ENCODE measurements at places on chromosomes 5 and 9.

DNA sequence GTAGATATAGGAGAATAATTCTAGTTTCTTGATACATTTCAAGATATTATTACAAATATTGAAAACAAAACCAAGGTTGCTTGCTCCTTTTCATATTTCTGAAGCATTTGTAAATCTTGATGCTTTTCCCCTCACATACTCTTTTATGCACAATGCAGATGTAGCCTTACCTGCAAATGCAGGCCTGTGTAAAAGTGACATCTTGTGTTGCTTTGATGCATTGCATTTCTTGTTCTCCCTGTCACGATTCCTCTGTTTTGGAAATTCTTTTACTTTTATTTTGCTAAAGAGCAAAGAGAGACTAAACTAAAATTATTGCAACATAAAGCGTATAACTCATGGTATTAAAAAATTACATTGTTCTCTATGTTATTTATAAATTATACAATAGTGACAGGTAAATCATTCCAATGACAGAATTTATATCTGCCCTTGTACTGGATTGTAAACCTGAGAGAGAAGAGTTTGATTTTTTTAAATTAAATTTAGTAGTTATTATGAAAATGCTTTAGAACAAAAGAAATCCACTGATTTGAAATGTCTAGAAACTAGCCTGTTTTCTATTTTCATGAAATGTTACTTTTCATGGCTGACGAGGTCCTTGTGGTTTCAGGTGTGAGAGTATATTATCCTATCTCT, 970.0 kb downstream of the MAT2B start:
- no peak for DNase-seq

- no peak for DNase-seq
These were observed 54.4 kb downstream of the FBXW11 start for GRCh38 chr5:171952021-171952420.

- DNase-seq, result no peak
These were observed 135.1 kb upstream of the IRX2 start for GRCh38 chr5:2886531-2886930.

DNA sequence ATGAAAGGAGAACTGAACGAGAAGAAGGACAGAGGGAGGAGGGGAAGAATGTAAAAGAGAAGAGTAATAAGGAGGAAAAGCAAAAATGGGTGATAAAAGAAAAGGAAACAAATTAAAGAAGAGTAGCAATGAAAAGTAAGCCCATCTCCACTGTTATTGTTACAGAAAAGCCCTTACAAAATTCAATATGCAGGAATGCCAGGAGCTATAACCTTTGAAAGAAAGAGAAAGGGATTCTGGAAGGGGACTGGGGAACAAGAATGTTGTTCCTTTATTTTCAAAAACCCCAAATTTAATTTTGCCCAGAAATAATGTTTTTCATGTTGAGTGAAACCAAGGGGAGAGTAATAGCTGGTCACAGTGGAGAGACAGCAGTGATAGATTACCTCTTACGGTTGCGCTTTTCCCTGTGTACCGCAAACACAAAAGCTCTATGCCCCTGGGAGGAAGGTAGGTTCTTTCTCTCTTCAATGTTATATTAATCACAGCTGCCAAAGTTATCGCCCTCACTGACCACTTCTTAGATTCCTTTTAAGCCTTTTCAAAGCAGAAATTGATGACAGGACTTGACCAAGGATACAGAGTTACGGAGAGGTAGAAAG, 86.7 kb downstream of the BRINP1 start:
- DNase-seq, result no peak

DNA sequence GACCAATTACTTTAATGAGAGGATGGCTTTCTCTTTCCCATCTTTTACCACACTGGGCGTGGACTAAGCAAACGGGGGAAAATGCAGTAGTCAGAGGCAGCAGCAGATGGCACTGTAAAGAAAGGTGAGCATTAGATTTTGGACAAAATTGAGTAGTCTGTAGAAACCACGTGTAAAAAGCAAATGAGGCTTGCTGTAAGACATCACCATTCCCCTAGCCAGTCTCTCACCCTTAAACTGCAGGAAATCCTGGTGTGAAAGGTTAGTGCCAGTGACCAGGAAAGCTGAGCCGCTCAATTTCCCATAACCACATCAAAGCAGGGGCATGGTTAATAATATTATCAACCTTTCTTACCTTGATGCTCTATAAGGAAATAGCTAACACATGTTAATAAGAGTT, 31.8 kb downstream of the SPATA31C2 start:
- DNase-seq, result no peak

DNA sequence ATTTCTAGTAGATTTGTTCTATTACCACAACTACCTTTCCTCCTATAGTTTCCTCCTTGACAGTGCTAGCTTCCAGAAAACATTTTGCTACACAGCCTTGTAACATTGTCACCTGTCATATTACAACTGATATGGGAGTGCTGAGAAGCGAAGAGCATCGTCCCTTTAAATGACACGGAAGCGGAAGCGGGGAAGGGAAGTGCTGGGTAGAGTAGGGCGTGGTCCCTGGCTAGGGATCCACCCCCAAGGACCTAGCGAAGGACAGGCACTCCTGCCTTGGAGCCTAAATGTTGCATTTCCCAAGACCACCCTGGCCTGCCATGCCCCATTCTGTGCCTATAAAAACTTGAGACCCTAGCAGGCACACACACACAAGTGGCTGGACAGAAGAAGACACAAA, 57.4 kb upstream of the RANBP6 start:
- DNase-seq, result no peak

DNA sequence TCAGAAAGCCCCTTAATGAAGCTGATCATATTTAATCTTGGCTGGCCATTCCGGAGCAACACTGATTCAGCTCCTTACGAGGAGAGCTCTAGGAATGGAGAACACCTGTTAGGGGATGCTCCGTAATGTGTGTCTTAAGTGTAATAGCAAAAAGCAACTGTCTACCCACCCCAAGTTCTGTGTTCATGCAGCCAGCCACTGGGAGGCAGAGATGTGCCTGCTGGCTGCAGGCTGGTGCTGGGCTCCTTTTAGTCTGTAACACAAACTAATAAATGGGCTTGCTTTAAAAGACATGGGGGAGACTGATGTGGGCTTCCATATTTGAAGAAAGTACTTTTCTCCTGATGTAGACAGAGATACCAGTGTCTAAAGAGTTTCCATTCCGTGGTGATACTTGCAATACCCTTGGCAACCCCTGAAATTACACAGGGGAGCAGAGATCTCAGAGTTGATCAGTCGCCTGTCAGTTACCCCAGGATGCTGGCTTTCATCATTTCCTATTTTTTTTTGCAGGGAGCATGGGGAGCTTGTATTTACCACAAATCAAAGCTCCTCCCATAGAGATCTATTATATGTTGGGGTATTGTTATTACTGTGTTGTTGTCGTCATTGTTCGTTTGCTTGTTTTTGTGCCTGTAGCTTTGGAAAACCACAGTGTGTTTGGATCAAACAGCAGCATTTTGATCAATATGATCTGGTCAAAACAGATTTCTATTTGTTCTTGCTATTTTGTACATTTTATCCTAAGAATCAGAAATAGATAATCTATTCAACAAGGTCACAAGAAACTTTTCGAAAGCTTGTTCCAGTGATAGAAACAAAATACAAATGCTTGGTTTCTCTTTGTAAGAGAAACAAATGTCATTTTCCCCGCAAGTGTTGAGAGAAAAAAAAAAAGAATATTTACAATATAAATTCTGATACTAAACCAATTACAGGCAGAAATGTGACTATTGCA, 65.8 kb downstream of the MTX3 start:
- DNase-seq, result no peak

GRCh38 chr5:8538821-8539220, 669.9 kb downstream of the MTRR start:
- DNase-seq, result no peak

DNA sequence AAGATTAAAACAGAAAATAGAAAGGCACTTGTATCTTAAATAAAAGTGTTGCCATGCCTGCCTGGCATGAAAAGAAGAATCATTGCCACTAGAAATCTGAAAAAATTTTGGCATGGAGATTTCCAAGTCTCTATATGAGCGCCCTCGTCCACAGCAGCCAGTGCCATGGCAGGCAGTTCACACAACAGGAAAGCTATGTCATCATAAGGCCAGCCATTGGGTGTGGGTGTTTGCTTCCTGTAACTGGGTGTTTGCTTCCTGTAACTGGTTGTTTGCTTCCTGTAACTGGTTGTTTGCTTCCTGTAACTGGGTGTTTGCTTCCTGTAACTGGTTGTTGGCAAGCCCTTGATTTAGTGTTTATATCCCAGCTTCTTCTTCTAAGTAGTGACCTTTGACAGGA, 446.7 kb downstream of the IRX1 start:
- DNase-seq, result no peak

DNA sequence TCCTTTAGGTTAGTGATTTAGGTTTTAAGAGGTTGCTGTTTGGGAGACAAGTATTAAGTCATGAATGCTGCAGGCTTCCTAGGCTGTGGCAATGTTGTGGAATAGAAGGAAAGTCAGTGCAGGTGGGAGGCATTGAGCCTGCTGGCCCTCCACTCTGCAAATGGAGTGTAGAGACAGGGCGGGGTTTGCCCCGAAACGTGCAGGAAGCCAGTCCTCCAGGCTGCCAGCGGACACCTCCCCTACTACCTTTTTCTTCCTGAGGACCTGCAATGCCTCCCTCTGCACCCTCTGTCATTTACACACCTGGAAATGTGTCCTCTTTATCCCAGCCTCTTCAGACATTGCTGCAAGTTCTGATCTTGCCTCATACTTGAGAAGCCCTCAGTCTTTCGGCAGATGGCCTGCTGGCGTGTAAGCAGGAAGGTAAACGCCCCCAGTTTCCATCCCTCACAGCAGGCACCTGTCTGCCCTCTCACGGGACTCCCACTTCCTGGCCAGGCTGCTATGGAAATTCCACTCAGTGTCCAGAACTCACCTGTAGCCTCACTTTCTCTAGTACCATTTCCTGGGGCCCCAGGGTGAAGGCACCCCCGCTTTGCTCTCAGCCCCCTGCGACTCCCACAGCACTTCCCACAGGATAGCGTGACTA, 81.6 kb upstream of the BOD1 start:
- DNase-seq, result no peak

- no peak for DNase-seq
These were observed 78.0 kb downstream of the PAM start for GRCh38 chr5:102833146-102833545.

- DNase-seq, result no peak
These were observed 30.2 kb downstream of the SREK1 start for GRCh38 chr5:66174338-66174737.

DNA sequence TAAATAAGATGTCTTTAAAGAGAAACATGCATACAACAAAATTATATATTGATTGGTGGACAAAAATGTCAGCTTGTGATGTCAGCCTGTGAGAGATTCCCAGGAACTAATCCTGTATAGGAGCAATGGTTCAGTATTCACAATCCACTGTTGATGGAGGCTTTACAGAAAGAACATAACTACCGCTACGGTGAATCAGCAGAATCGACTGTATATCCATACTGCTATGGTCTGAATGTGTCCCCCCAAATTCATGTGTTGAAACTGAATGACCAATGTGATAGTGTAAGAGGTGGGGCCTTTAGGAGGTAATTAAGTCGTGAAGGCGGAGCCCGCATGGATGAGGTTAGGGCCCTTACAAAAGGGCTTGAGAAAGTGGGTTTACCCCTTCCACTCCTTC, 40.4 kb upstream of the TBC1D2 start:
- DNase-seq, result no peak

DNA sequence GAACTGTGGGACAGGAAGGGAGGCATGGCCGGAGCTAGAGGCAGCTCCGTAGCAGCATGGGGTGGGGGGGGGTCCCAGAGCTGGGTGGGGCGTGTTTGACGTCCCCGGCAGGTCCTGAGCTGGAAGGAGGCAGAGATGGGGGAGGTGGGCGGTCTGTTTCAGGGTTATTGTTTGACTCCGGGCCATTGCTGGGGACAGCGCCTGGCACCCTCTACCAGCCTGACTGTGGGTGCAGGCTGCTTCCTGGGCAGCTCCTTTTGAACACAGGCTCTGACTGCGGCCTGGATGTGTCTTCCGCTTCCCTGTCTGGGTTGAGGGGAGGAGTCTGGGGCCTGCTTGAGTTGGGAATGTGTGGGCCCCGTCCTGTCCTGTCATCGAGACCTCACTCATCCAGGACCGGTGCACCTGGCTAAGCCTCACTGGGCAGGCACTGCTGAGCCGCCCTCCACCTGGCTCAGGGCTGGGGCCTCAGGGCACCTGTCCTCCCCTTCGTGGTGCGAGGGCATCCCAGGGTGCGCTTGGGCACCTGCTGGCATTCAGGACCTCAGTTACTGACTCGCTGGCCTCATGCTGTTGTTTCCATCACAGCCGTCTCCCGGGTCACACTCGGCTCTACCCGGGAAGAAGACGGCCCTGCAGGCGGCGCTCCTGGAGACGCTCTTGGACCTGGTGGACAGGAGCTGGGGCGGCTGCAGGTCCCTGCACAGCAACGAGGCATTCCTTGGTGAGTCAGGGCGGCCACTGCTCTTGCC, 26.5 kb downstream of the CEP72 start:
- DNase-seq, result no peak

- DNase-seq, result no peak
These were observed 44.2 kb downstream of the NIPSNAP3B start for GRCh38 chr9:104808035-104808614.

- DNase-seq, result no peak
These were observed 662.0 kb downstream of the TLR4 start for GRCh38 chr9:118366228-118366627.

- no peak for DNase-seq
These were observed 995 bp downstream of the RPL35 start for GRCh38 chr9:124860582-124861341.

DNA sequence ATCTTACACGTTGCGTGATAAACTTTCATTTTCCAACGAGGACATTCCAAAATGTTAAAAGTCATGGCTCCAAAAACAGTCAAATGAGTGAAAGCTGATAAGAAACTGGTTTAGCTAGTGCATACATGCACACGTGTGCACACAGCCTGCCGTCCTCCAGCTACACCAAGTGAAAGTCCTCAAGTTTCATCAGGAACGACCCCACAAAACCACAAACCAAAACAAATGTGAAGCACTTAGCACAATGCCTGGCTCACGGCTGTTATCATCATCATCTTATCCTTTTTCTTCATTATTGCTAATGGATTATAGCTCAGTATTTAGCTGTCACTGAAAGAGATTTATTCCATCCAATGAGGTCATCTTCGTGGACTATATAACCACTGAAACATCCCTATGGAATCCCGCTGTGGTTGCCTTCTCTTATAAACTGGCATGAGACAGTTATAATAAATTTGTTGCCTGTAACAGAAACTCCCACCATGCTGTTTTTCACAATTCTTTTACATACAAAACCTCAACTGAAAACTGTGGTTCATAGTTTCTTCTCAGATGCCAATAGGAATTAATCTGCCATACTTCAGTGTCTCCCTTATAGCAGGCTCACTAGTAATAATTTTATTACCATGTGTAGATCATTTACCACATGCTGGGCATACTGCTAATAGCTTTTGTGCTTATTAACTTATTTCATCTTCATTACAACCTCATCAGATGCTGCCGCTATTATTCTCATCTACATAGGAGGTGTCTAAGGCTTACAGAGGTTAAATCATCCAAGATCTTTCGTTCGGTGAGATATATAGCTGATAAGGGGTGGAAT, 56.1 kb downstream of the SAXO1 start:
- no peak for DNase-seq
